ENCODE measurements at places on chromosomes 2 and 18.

GRCh38 chr18:55886886-55887285 is 298.9 kb upstream of the TCF4 start:
- H3K36me3 ChIP-seq: no peaks in the 10 kb centered on the region
- no peak overlapping the region for H3K27ac ChIP-seq
- no peaks in the 10 kb centered on the region for H3K4me1 ChIP-seq
- no peak for DNase-seq

DNA sequence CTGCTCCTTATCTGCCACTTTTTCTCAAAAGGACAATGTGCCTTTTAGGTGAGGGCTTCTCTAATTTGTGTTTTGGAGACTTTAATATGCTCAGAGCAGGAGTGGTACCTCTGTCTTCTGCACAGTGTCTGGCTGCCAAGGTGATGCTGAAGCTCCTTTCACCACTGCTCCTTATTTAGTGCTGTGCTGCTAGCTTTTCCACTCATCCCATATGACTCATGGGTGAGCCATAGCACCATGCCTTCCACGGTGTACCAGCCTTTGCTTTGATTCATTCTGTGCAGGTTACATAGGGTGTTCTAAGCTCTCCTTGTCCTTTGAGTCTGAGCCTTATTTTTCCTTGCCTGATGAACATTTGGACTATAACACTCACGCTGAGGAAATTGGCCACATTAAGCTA is 202.4 kb downstream of the ARL6IP6 start:
- no peak overlapping the region for H3K4me3 ChIP-seq
- no peaks in the 10 kb centered on the region for H3K4me1 ChIP-seq
- no peak overlapping the region for H3K27ac ChIP-seq
- DNase-seq: no peak

- H3K36me3 ChIP-seq: no peaks in the 10 kb centered on the region
- H3K27ac ChIP-seq: no peak overlapping the region
- H3K4me1 ChIP-seq: no peaks in the 10 kb centered on the region
- H3K27me3 ChIP-seq: no peaks in the 10 kb centered on the region
These were observed 8.6 kb upstream of the MTCL1 start for GRCh38 chr18:8696749-8697211.

- H3K27ac ChIP-seq: no peak overlapping the region
- DNase-seq: no peak
- H3K27me3 ChIP-seq: no peaks in the 10 kb centered on the region
- H3K36me3 ChIP-seq: no peaks in the 10 kb centered on the region
- no peak overlapping the region for H3K4me3 ChIP-seq
These were observed 226.7 kb upstream of the ZSWIM2 start for GRCh38 chr2:187075671-187076070.

GRCh38 chr2:26049641-26050040 is 15.8 kb downstream of the RAB10 start:
- DNase-seq: no peak
- H3K4me1 ChIP-seq: no peaks in the 10 kb centered on the region
- no peak overlapping the region for H3K4me3 ChIP-seq
- no peaks in the 10 kb centered on the region for H3K27me3 ChIP-seq
- H3K36me3 ChIP-seq: 0 out of 2 replicates have a peak, but pooled peaks cover 5% of the 10 kb centered on the region

GRCh38 chr2:191215666-191216065 is 29.5 kb upstream of the MYO1B start:
- no peaks in the 10 kb centered on the region for H3K27me3 ChIP-seq
- H3K4me3 ChIP-seq: no peak overlapping the region
- DNase-seq: no peak

DNA sequence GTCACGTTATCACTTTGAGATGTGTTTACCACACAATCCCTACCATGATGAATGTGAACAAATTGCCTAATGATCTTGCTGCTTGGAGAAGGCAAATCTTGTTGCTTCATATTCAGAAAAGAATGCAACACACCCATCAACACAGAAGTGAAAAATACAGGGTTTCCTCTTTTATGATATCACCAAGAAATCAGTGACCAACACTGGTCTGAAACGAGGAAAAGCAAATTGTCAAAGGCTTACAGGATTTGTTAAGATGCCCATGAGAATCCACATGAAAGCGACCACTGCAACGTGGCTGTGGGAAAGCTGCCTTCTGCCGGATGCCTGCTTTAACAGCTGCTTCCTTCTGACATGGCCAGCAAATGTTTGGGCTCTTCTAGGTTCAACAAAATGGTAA is 397.6 kb upstream of the LRATD1 start:
- no peaks in the 10 kb centered on the region for H3K36me3 ChIP-seq
- no peak for DNase-seq
- H3K27ac ChIP-seq: no peak overlapping the region
- no peaks in the 10 kb centered on the region for H3K27me3 ChIP-seq
- H3K4me1 ChIP-seq: no peaks in the 10 kb centered on the region

- DNase-seq: no peak
- no peaks in the 10 kb centered on the region for H3K4me1 ChIP-seq
- no peak overlapping the region for H3K4me3 ChIP-seq
- H3K36me3 ChIP-seq: no peaks in the 10 kb centered on the region
- no peak overlapping the region for H3K27ac ChIP-seq
These were observed 141.9 kb downstream of the RHBDD1 start for GRCh38 chr2:226977775-226978190.

DNA sequence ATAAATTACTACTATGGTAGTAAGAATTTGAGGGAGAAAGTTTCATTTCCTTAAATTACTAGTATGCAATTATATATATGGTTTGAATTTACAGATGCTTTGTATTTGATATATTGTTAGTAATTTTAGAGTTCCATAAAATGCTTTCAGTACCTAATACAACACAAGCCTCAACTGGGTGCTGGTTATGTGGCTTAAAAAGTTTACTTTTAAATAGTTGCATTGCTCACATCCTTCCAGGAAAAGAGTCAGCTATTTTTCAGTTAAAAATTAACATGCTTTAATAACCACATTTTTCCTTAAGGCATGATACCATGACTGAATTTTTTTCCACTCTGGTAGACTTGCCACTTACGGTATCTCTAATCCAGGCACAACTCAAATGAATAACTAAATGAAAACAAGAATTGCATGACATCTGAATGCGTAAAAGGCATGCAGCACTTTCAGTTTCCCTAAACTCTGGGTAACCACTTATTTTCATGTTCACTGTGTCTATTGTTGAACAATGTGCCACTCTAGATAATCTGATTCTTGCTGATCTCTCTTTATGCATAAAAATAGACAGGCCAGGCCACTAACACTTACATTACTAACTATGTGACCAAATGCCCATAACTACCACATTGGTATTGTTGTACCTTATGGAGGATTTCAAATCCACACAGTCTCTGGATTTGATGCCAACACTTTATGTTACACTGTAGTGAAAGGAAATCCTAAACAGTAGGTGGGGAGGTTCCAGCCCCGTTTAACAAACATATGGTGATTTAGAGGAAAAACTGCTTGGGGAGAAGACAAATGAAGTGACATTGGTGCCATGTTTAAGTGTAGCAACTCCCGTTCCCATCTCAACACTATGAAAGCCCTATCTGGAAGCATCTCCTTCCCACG is 35.5 kb upstream of the SLC35F5 start:
- no peak overlapping the region for H3K4me3 ChIP-seq
- H3K27ac ChIP-seq: no peak overlapping the region
- no peaks in the 10 kb centered on the region for H3K36me3 ChIP-seq

GRCh38 chr2:7286120-7286519 is 368.9 kb downstream of the RNF144A start:
- H3K4me3 ChIP-seq: no peak overlapping the region
- DNase-seq: no peak
- H3K27me3 ChIP-seq: peaks cover 22% of the 10 kb centered on the region
- H3K36me3 ChIP-seq: no peaks in the 10 kb centered on the region
- H3K4me1 ChIP-seq: no peaks in the 10 kb centered on the region

GRCh38 chr2:216911886-216912285 is 52.0 kb upstream of the TNP1 start:
- H3K4me3 ChIP-seq: no peak overlapping the region
- no peaks in the 10 kb centered on the region for H3K36me3 ChIP-seq
- DNase-seq: no peak
- no peaks in the 10 kb centered on the region for H3K27me3 ChIP-seq
- H3K27ac ChIP-seq: no peak overlapping the region
- 0 out of 2 replicates have a peak, but pooled peaks cover under 1% of the 10 kb centered on the region for H3K4me1 ChIP-seq

- no peak for DNase-seq
- peaks cover 54% of the 10 kb centered on the region for H3K4me1 ChIP-seq
- H3K4me3 ChIP-seq: no peak overlapping the region
- no peaks in the 10 kb centered on the region for H3K36me3 ChIP-seq
- H3K27ac ChIP-seq: no peak overlapping the region
- no peaks in the 10 kb centered on the region for H3K27me3 ChIP-seq
These were observed 62.2 kb downstream of the SPIRE1 start for GRCh38 chr18:12595571-12596255.

DNA sequence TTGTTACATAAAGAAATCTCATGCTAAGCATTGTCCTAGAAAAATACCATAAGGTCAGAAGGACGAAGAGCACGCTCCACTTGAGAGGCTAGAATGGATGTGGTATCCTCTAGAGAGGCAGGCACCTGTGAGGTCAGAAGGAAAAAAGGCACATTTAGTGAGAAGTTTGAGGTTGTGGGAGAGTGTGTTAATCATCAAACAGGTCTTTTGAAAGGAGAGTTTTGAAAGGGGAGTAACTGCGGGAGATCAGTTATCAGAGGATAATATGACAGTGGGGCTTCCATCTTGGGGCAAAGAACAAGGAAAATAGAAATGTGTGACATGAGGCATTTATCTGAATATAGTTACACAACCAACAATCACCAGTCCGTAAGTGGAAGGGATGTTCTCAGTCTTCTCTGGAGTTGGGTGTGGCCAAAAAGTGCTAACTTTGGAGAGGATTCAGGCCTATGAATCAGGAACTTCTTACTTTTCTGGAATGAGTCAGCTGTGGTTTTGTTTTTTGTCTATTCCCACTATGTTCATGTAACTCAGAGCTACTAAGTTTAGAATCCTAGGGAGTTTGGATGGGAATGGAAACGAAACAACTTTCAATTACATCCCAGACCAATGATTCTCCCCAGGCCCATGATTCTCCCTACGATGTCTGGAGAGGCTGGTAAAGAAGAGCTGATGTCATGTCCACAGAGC is 451.4 kb upstream of the ST6GAL2 start:
- no peak overlapping the region for H3K27ac ChIP-seq
- H3K4me3 ChIP-seq: no peak overlapping the region
- no peaks in the 10 kb centered on the region for H3K4me1 ChIP-seq
